HepG2 (cell line): ENCODE measurements at places on chromosomes 4 and X. TPM values are rescaled to one million over a fixed set of nuclear protein-coding genes. Genes with fewer than 3 reads are reported as not detected.

The ARMCX4 gene
- not detected in 2 replicates for total RNA-seq

DNA sequence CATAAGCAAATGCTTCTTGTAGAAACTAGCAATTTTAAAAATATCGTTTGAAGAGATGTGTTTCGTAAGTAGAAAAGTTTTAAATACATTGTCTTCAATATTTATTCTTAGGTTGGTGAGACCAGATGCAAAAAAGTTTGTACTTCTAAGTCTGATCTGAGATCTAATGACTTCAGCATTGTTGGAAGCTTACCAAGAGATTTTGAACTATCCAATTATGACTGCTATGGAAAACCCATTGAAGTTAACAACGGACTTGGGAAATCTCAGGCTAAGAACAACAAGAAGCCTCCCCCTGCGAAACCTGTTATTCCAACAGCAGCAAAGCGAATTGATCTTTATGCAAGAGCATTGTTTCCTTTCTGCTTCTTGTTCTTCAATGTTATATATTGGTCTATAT, 50.2 kb upstream of the GRIA2 start:
- no peaks in the 10 kb centered on the region for H3K36me3 ChIP-seq
- no peak overlapping the region for H3K27ac ChIP-seq
- no peaks in the 10 kb centered on the region for H3K4me1 ChIP-seq
- H3K27me3 ChIP-seq, result no peaks in the 10 kb centered on the region
- DNase-seq, result no peak

DNA sequence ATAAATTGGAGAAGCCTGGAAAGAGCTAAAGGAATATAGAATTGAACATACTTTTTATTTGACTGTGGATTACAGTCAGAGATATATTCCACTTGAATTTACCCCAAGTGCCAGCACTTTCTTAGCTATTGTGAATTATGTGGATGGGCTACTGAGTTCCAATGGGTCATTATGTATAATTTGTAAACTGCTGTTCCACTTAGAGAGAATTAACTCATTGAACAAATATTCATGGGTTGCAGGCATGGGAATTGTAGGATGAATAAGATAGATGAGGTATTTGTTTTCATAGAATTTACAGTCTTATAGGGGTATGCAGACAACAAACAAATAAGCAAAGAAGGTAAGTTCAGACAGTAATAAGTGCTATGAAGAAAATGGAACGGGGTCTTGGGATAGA, 195.7 kb downstream of the SHROOM3 start:
- no peak overlapping the region for H3K4me3 ChIP-seq
- DNase-seq, result no peak
- H3K36me3 ChIP-seq, result no peaks in the 10 kb centered on the region

DNA sequence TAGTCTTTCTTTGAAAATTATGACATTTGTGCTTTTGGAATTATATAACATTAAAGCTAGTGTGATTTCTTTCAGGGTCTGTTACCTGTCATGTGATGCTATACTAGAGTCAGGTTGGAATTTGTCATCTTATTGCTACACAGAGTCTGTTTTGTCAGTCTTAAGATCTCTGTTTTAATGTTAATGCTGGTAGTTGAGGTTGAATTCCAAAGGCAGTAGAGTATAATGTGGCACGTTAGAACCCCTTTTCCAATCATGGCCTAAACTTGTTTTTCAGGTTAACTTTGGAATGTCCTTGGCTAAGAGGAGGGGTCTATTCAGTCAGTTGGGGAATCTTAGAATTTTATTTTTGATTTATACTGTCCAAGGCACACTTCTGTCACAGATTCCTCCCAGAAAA, 258.5 kb downstream of the PABPC4L start:
- H3K27ac ChIP-seq, result no peak overlapping the region
- no peaks in the 10 kb centered on the region for H3K27me3 ChIP-seq
- H3K36me3 ChIP-seq, result no peaks in the 10 kb centered on the region
- DNase-seq, result no peak
- no peaks in the 10 kb centered on the region for H3K4me1 ChIP-seq

GRCh38 chrX:153386097-153386496, 15.1 kb downstream of the PNMA6E start:
- H3K4me1 ChIP-seq, result peaks cover 15% of the 10 kb centered on the region
- no peaks in the 10 kb centered on the region for H3K36me3 ChIP-seq
- no peak overlapping the region for H3K27ac ChIP-seq
- no peak for DNase-seq
- H3K4me3 ChIP-seq, result no peak overlapping the region

DNA sequence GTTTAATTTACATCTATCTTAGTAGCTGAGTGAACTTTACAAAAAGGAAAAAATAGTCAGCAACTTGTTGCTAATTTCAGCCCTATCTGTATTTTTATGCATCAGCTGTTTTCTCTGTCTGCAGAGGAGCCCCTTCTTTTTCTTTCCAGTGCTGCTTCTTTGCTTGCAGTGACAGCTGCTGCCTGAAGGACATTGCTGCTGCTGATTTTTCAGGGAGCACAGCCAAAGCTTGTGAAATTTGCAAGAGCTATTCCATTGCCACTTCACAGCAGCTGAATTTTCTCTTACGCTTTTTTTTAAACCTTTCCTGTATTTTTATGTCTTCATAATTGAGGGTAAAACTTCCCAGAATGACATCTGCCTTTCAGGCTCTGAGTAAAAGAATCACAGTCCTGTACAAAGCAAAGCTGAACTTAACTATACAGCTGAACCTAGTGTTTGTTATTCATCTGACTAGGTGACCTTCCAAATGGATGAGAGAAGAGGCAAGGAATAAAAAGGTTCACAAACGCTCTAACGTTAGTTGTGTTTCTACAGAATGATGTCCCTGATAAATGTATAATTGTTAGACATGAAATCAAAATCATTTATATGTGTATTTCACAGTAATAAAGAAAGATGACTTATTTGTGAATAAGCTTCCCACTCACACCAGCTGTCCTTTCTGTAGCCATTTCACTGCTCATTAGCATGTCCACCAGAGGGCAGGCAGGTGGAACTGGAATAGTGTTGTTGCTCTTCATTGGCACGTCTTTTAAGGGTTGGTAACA, 541.4 kb downstream of the ADGRL3 start:
- H3K27me3 ChIP-seq, result no peaks in the 10 kb centered on the region
- no peak overlapping the region for H3K27ac ChIP-seq
- no peaks in the 10 kb centered on the region for H3K4me1 ChIP-seq
- peak; percentile 1 for DNase-seq
- H3K4me3 ChIP-seq, result no peak overlapping the region

DNA sequence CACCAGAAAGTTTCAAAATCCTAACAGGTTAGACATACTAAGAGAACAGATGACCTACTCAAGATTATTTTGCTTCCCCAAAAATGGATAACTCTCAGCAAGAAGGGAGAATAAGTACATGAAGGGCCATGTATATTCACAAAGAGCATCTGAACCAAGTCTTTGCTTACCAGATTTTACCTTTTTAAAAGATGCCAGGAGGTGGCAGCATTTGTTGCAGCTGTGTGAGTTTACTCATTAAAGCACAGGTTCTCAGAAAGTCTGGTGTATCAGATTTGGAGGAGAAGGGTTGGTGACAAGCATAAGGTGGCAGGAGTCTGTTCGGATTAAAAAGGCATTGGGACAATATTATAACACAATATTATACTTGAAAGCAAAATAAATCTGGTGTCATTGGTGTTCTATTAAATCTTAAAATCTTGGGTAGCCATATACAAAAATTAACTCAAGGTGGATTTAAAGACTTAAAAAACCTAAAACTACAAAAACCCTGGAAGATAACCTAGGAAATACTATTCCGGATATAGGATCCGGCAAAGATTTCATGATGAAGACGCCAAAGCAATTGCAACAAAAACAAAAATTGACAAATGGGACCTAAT, 51.3 kb upstream of the NFKB1 start:
- H3K4me3 ChIP-seq, result no peak overlapping the region
- no peaks in the 10 kb centered on the region for H3K27me3 ChIP-seq
- DNase-seq, result peak; percentile 65
- no peaks in the 10 kb centered on the region for H3K36me3 ChIP-seq
- H3K4me1 ChIP-seq, result peaks cover 3% of the 10 kb centered on the region
- no peak overlapping the region for H3K27ac ChIP-seq

DNA sequence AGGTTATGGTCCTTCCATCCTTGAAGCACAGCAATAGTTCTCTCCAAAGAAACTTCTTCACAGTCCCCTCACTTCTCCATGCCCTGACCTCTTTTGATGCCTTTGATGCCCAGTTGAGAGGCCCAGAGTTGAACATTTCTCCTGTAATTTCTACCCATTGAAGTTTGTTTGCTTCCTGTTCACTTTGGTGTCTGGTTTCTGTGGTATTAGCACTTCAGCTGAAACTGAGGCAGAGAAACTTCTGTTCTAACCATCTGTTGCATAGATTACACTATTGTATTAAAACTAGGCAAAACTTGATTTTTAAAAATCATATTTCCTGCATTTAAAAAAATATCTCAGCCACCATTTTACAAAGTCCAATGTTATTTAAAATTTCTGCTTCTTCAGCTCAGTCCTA, 89.8 kb upstream of the ADGRG2 start:
- DNase-seq, result no peak
- no peak overlapping the region for H3K27ac ChIP-seq
- no peaks in the 10 kb centered on the region for H3K27me3 ChIP-seq
- H3K4me3 ChIP-seq, result no peak overlapping the region
- no peaks in the 10 kb centered on the region for H3K36me3 ChIP-seq
